ENCODE measurements at places on chromosomes 5 and 9.

DNA sequence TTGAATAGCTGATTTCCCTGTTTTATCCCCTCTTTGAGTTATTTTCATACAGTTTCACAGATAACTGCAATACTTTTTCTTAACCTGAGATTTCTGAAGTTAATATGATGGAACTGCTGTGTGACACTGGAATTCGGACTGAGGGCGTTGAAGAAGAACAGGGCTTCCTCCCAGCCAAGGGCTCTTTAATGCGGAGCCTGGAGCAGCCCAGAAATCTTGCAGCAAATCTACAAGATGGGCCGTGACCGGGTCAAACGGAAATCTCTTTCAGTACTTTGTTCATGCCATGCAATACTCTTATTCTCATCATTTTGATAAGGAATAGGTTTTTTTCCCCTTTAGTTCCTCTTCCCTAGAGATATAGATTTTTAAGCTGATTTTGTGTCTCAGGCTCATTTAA, 236.8 kb upstream of the IRX4 start:
- no peak overlapping the region for H3K27ac ChIP-seq
- no peaks in the 10 kb centered on the region for H3K4me1 ChIP-seq
- no peaks in the 10 kb centered on the region for H3K36me3 ChIP-seq
- no peak for DNase-seq

DNA sequence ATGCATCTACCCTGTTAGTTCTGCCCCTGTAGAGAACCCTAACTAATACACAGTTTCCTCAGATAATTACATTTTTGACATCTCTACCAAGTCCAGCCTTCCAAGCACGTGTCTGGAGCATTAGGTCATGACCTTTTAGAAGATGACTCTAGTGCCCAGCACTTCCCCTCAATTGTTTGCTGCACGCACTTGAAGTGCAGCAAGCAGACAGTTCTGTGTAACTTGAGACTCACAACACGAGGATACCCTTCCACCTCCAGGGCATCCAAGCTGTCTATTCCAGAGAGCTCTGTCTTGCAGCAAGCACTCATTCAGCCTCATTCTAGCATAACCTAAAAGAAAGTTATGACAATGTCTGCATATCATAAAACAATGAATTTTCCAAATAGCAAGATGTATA, 1410.5 kb upstream of the CDH18 start:
- no peak overlapping the region for H3K27ac ChIP-seq
- no peak for DNase-seq
- no peaks in the 10 kb centered on the region for H3K4me1 ChIP-seq
- H3K4me3 ChIP-seq: no peak overlapping the region

- H3K4me1 ChIP-seq: peaks cover 72% of the 10 kb centered on the region
- no peaks in the 10 kb centered on the region for H3K36me3 ChIP-seq
- peak; percentile 68 for DNase-seq
These were observed 291.2 kb downstream of the IRX1 start for GRCh38 chr5:3886524-3887451.

DNA sequence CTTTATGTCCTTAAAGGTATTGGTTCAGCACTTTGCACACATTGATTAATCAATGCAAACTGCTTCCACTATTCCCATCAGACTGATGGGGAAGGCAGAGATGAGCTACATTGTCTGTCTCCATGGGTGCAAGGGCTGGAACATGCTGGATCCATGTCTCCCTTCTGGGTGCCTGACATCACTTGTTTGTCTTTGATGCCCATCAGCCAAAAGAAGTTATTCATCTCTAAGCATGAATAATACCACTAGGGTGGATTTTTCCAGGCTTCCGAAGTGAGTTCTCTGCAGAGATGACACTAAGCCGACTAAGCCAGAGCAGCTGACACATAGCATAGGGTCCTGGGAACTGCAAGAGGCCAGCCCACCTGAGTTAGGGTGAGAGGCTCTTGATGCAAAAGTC, 8.7 kb downstream of the FGF1 start:
- H3K36me3 ChIP-seq: no peaks in the 10 kb centered on the region
- no peak overlapping the region for H3K27ac ChIP-seq
- H3K4me1 ChIP-seq: no peaks in the 10 kb centered on the region
- no peaks in the 10 kb centered on the region for H3K27me3 ChIP-seq

DNA sequence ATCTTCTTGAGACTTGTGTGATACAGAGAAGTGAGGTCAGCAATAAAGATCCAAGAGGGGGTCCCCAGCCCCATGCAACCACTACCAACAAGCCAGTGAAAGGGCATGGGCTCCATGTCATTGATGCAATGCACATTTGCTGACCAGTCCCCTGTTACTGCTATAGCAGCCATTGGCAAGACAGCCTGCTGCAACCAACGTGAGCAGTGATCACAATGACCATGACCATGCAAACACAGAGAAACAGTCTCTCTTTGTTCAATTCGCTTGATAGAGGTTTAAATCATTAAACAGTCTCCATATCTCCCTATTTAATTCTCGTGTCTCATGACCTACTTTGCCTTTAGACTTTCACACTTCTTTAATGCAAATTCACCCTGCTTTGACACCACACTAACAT, 30.0 kb upstream of the FOXB2 start:
- no peaks in the 10 kb centered on the region for H3K36me3 ChIP-seq
- H3K4me3 ChIP-seq: no peak overlapping the region
- no peak overlapping the region for H3K27ac ChIP-seq
- no peaks in the 10 kb centered on the region for H3K4me1 ChIP-seq
- no peaks in the 10 kb centered on the region for H3K27me3 ChIP-seq

- peak overlapping the region; percentile 5 for H3K4me3 ChIP-seq
- H3K4me1 ChIP-seq: peaks cover 95% of the 10 kb centered on the region
- peak overlapping the region; percentile 78 for H3K27ac ChIP-seq
- H3K36me3 ChIP-seq: peaks cover 51% of the 10 kb centered on the region
These were observed 27.9 kb downstream of the USP20 start for GRCh38 chr9:129863059-129863690.

DNA sequence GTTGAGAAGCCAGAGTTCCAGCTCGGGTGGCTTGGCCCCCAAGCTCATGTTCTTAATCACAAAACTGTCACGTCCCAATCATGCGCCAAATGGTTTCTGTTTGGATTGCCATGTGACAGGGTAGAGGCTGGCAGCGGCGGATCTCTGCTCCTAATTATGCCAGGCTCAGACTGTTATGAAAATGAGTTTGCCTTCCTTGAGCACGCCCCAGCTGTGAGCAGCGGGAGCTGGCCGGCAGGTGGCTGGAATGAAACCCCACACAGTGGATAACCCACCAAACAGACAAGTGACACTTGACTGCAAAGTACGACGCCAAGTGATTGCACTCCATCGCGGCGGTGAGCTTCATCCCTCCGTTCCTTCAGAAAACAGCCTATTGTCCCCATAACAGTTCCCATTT, 75.4 kb downstream of the CFAP77 start:
- H3K27me3 ChIP-seq: peaks cover 66% of the 10 kb centered on the region
- H3K36me3 ChIP-seq: no peaks in the 10 kb centered on the region
- no peak overlapping the region for H3K27ac ChIP-seq

- no peak for DNase-seq
- no peak overlapping the region for H3K4me3 ChIP-seq
- no peaks in the 10 kb centered on the region for H3K27me3 ChIP-seq
These were observed 97.2 kb downstream of the NFIB start for GRCh38 chr9:14216612-14217194.

GRCh38 chr9:135471791-135472640, 7.6 kb upstream of the PPP1R26 start:
- H3K36me3 ChIP-seq: no peaks in the 10 kb centered on the region
- no peak overlapping the region for H3K27ac ChIP-seq
- no peak overlapping the region for H3K4me3 ChIP-seq
- H3K4me1 ChIP-seq: no peaks in the 10 kb centered on the region
- peaks cover 49% of the 10 kb centered on the region for H3K27me3 ChIP-seq
- no peak for DNase-seq

DNA sequence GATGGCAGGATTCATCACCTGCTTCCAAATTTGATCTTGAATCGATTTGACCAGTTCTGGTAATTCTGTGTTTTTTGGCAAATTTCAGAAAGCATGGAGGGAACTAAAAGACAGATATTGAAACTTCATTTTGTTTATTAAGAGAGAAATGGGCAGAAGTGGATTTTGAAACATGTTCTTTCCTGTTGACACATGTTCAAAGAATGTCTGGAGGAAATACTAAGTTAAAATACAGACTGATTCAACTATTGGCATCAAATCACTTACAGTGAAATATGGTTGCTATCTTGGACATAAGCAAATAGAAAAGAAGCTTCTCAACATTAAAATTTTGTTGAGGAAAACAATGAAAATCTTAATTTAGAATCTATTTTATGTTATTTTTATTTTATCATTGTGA, 19.3 kb upstream of the GZMK start:
- no peak overlapping the region for H3K27ac ChIP-seq
- no peak for DNase-seq
- H3K27me3 ChIP-seq: no peaks in the 10 kb centered on the region
- H3K4me3 ChIP-seq: no peak overlapping the region
- H3K36me3 ChIP-seq: no peaks in the 10 kb centered on the region
- no peaks in the 10 kb centered on the region for H3K4me1 ChIP-seq

DNA sequence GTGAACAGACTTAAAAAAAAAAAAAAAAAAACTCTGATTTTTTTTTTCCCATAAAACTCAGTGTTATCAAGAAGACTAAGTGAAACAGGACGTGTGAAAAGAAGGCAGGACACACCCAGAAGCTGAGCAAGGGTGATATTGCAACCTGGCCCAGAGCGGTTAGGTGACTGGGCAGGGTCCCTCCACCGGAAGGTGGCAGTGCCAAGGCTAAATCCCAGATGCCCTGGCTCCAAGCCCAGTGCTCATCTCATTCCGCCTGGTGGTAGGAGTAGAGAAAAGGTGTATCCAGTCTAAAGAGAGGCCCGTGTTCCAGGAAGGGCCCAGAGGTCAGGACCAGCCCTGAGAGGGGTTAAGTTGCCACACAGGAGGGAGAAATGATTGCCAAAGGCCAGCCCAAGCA, 51.5 kb upstream of the SAP30L start:
- no peaks in the 10 kb centered on the region for H3K4me1 ChIP-seq
- H3K27ac ChIP-seq: no peak overlapping the region
- no peaks in the 10 kb centered on the region for H3K36me3 ChIP-seq
- H3K4me3 ChIP-seq: no peak overlapping the region
- H3K27me3 ChIP-seq: no peaks in the 10 kb centered on the region
- no peak for DNase-seq

GRCh38 chr5:16856531-16856930, 79.6 kb downstream of the MYO10 start:
- DNase-seq: no peak
- H3K27ac ChIP-seq: no peak overlapping the region
- no peaks in the 10 kb centered on the region for H3K4me1 ChIP-seq
- no peaks in the 10 kb centered on the region for H3K36me3 ChIP-seq
- no peak overlapping the region for H3K4me3 ChIP-seq

- DNase-seq: no peak
- H3K36me3 ChIP-seq: no peaks in the 10 kb centered on the region
- H3K4me1 ChIP-seq: no peaks in the 10 kb centered on the region
- H3K27me3 ChIP-seq: no peaks in the 10 kb centered on the region
- H3K27ac ChIP-seq: peak overlapping the region; percentile 26
These were observed 480.9 kb upstream of the PAPPA start for GRCh38 chr9:115672477-115673316.

DNA sequence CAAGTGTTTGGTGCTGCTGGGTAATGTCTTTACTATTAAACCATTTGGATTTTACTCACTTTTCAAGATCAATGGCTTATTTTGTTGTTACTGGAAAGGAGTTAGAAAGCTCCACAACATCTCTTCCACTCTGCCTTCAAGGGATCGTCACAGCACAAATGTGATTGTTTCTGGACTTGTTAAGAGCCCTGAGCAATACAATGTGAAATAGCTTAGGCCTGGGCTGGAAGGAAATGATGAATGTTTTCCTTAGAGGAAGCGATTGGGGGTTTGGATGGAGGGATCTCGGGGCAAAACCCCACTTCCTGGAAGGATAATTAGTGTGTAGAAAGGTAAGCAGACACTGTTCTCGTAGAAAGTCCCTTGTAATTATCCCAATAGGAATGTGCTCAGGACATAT, 59.3 kb upstream of the MYO10 start:
- no peak for DNase-seq
- H3K27me3 ChIP-seq: no peaks in the 10 kb centered on the region
- H3K27ac ChIP-seq: no peak overlapping the region
- no peak overlapping the region for H3K4me3 ChIP-seq
- H3K4me1 ChIP-seq: no peaks in the 10 kb centered on the region

DNA sequence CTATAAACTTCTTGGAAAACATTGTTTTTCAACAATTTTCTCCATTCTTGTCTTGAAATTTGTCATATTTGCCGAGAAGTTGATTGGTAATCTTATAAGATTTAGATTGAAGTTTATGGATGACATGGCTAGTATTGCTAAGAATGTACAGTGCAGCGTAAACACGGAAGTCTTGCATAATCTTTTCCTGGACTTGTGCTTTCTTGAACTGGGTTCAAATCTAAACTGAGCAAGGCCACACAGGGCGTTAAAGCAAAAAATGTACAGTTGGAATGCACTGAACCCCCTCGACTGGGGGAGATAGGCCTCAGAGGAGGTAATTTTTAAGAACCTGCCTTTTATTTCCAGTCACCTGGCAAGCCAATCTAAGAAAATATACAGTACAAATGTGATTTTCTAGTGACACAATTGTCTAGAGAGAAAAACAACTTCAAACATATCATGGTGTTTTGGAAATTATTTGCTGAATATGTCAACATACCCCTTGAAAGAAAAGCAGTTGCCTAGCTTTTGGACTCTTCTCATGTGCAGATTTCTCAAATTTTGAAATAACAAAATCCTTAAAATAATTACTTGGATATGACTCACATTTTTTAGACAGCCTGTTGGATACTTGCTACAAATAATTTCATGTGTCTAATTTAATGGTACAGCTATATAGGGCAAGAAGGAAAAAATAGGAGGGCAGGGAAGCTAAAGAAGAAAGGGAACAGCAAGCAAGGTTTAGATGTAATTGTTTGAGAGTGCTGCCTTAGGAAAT, 18.5 kb upstream of the GAS1 start:
- H3K4me3 ChIP-seq: no peak overlapping the region
- no peak for DNase-seq
- H3K27me3 ChIP-seq: no peaks in the 10 kb centered on the region
- no peaks in the 10 kb centered on the region for H3K36me3 ChIP-seq

DNA sequence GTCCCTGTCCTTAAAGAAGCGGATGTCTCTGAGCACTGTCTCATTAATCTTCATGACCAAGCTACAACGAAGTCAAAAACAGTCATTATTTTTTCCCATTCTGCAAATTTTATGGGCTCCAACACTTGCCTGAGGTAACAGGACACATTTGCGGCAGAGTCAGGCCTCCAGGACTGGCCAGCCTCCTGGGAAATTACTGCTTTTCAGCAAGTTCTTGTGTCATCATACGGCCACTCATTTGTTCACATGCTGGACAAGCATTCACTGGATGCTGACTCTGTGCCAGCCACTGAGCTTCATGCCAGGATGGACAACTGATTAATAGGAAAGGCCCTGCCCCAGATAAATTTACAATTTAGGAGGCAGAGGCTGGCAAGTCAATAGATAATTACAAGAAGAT, 305.7 kb downstream of the ACTL7B start:
- no peak for DNase-seq
- no peak overlapping the region for H3K27ac ChIP-seq
- H3K36me3 ChIP-seq: no peaks in the 10 kb centered on the region
- H3K27me3 ChIP-seq: no peaks in the 10 kb centered on the region
